ENCODE measurements at places on chromosomes 7 and 10. TPM values are rescaled to one million over a fixed set of nuclear protein-coding genes. Genes with fewer than 3 reads are reported as not detected.
A peak's percentile ranks its signal among the peaks of the same experiment; 100 is the strongest.

DNA sequence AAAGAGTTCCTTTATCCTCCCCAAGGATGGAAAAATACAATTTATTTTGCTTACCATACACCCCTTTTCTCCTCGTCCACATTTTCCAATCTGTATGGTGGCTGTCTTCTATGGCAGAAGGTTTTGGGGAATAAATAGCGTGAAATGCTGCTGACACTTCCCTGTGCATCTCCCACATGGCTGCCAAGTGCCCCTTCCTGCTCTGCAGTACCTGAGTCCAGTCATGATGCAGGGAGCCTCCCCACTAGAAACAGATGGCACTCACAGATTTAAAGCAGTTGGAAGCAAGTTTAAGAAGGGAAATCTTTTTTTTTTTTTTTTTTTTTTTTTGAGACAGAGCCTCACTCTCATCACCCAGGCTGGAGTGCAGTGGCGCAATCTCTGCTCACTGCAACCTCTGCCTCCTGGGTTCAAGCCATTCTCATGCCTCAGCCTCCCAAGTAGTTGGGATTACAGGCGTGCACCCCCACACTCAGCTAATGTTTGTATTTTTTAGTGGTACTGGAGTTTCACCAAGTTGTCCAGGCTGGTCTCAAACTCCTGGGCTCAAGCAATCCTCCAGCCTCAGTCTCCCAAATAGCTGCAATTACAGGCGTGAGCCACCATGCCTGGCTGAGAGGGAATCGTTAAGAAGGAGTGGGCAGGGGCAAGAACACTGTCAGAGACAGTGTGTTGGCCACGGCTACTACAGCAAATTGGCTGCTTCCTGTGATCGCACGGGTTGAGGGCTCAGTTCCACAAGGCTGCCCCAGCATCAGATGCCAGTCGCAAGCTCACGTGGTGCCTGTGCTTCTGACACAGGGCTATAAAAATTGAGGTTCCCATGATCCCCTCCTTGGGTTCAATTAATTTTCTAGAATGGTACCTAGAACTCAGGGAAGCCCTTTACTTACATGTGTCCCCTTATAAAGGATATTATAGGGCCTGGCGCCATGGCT, 5.3 kb upstream of the PILRA start:
- peaks cover 26% of the 10 kb centered on the region for H3K4me1 ChIP-seq
- no peaks in the 10 kb centered on the region for H3K27me3 ChIP-seq
- no peak for DNase-seq
- no peak overlapping the region for H3K4me3 ChIP-seq

- H3K27ac ChIP-seq, result no peak overlapping the region
- no peaks in the 10 kb centered on the region for H3K27me3 ChIP-seq
- H3K4me3 ChIP-seq, result no peak overlapping the region
- H3K36me3 ChIP-seq, result no peaks in the 10 kb centered on the region
Measured at GRCh38 chr10:129765664-129766550, 198.2 kb downstream of the EBF3 start.

GRCh38 chr10:14074062-14074884, 256.5 kb downstream of the FRMD4A start:
- H3K4me3 ChIP-seq, result no peak overlapping the region
- no peak overlapping the region for H3K27ac ChIP-seq
- DNase-seq, result no peak
- no peaks in the 10 kb centered on the region for H3K4me1 ChIP-seq
- no peaks in the 10 kb centered on the region for H3K36me3 ChIP-seq
- no peaks in the 10 kb centered on the region for H3K27me3 ChIP-seq

- DNase-seq, result no peak
- no peak overlapping the region for H3K27ac ChIP-seq
- no peaks in the 10 kb centered on the region for H3K36me3 ChIP-seq
- no peaks in the 10 kb centered on the region for H3K4me1 ChIP-seq
- no peak overlapping the region for H3K4me3 ChIP-seq
Measured at GRCh38 chr10:125218967-125219366, 58.6 kb upstream of the CTBP2 start.

DNA sequence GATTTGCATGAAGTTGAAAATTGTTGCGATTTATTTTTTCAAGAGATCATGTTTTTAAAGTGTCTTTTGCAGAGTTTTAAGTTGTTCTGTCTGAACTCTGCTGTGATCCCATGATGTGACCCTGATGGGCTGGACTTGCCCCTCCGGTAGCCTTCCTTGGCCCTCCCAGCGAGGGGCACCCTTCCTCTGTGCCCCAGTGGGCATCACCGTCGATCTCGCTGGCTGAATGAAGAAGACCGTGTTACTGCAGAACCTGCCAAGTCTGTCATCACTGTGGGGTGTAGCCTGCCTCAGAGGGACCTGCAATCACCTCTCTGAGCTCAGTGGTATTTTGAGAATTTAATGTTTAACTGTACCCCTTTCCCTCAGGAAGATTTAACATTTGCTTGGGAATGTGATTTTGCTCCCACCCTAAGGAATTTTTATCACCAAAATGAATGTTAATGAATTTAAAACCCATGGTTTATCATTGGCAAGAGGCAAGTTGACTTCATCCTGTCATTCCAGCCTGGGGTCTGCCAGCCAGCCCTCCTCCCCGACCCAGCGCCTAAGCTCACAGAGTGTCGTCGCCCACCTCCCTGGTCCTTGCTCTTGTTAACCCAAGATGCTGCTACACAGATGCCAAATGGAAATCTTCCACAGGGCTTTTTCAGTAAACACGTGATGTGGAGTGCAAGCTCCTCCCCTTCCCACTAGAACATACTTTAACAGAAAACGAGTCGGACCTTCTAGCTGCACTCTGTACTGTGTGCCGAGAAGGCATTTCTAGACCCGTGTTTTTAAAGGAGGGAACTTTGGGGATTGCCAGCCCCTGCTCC, 115.4 kb downstream of the NT5C2 start:
- no peaks in the 10 kb centered on the region for H3K27me3 ChIP-seq
- no peaks in the 10 kb centered on the region for H3K4me1 ChIP-seq
- H3K27ac ChIP-seq, result no peak overlapping the region

GRCh38 chr7:85480666-85481065, 293.8 kb upstream of the SEMA3D start:
- no peaks in the 10 kb centered on the region for H3K4me1 ChIP-seq
- no peak overlapping the region for H3K4me3 ChIP-seq
- H3K27me3 ChIP-seq, result no peaks in the 10 kb centered on the region
- no peaks in the 10 kb centered on the region for H3K36me3 ChIP-seq
- H3K27ac ChIP-seq, result no peak overlapping the region
- no peak for DNase-seq

- no peaks in the 10 kb centered on the region for H3K36me3 ChIP-seq
- no peak overlapping the region for H3K27ac ChIP-seq
- peaks cover 87% of the 10 kb centered on the region for H3K27me3 ChIP-seq
Measured at GRCh38 chr7:103989785-103990767, 618 bp upstream of the RELN start.

- no peaks in the 10 kb centered on the region for H3K27me3 ChIP-seq
- H3K27ac ChIP-seq, result no peak overlapping the region
- H3K36me3 ChIP-seq, result no peaks in the 10 kb centered on the region
- no peak for DNase-seq
Measured at GRCh38 chr7:82106201-82106600, 336.4 kb upstream of the HGF start.

DNA sequence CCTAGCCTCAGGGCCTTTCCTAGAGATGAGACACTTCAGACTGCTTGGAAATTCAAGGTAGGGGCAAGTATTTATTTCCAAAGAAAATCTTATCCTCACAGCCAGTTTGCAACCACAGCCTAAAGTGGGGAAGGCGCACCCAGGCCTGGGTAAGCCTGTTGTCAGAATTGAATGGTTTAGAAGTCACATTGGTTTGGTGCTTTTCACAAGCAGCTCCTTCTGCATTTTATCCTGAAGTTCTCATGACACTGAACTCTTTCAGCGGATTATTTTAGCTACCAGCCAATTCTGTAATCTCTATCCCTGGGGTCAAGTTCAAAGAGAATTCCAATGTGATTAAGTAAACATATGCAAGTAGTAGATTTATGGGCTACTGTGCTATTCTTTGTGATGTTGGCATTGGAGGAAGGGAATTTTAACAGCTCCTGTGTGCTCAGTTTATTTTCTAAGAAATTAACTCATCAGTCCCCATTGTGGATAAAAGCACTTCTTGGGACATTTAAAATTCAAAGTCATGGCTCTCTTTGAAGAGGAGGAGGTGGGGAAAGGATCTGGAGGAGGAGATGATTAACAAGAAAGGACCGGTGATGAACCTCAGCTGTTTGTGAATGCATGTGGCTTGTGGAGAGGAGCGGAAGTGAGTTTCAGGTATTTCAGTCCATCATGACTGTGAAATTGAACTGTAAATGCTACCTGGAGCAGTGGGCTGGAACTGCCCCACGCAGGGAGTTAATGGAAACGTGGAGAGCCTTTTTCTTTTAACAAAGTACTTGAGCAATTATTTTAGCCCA, 90.2 kb upstream of the CACUL1 start:
- no peaks in the 10 kb centered on the region for H3K27me3 ChIP-seq
- no peaks in the 10 kb centered on the region for H3K4me1 ChIP-seq
- no peak for DNase-seq
- no peak overlapping the region for H3K4me3 ChIP-seq

GRCh38 chr7:151626422-151627115, 106.9 kb upstream of the RHEB start:
- H3K4me1 ChIP-seq, result peaks cover 18% of the 10 kb centered on the region
- H3K27ac ChIP-seq, result no peak overlapping the region
- peak; percentile 74 for DNase-seq
- no peaks in the 10 kb centered on the region for H3K36me3 ChIP-seq
- peaks cover 25% of the 10 kb centered on the region for H3K27me3 ChIP-seq
- no peak overlapping the region for H3K4me3 ChIP-seq

Gene COL1A2
- total RNA-seq, result 47.9 TPM

Gene GSTO2
- 7.6 TPM for total RNA-seq

Gene SP8
- 60.7 TPM for total RNA-seq

Gene SUN3
- total RNA-seq, result not detected

Gene IL6
- not detected for total RNA-seq
